ENCODE measurements at places on chromosomes 12 and 14.

DNA sequence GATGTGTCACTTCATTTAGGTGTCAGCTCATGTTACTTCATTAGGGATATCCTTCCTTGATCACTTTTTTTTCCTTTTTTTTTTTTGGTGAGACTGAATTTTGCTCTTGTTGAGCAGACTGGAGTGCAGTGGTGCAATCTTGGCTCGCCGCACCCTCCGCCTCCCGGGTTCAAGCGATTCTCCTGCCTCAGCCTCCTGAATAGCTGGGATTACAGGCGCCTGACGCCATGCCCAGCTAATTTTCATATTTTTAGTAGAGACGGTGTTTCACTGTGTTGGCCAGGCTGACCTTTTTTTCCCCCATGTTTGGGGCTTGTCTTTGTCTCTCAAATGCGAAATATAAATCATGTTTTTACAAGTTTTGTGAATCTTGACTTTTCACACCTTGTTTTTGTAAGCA, 9.6 kb upstream of the AACS start:
- no peak for DNase-seq

- no peak for DNase-seq
Observed at GRCh38 chr12:80720516-80720915, 3.8 kb downstream of the MYF5 start.

DNA sequence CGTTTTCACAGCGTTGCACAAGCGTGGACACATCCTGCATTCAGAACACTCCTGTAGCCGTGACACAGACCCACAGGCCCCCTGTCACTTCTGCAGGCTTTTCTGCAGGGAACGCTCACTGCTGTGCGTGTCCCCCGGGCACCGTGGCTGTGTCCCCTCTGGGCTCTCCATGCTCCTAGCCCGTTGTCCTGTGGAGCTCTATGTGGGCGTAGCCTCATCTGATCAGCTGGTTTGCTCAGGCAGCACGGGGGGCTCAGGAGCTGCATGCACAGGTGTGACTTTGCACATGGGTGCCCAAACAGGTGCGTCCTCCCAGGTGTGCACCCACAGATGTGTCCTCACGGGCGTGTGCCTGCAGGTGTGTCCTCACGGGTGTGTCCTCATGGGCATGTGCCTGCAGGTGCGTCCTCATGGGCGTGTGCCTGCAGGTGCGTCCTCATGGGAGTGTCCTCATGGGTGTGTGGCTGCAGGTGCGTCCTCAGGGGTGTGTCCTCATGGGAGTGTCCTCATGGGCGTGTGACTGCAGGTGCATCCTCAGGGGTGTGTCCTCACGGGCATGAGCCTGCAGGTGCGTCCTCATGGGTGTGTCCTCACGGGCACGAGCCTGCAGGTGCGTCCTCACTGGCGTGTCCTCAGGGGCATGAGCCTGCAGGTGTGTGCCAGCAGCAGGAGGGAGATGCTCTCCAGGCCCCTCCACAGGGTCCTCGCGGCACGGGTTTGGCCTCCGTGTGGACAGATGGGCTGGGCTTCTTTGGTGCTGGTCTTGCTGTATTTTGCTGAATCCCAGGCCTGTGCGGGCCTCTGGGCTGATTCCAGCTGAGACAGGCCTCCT, 17.5 kb downstream of the MTA1 start:
- DNase-seq = no peak

DNA sequence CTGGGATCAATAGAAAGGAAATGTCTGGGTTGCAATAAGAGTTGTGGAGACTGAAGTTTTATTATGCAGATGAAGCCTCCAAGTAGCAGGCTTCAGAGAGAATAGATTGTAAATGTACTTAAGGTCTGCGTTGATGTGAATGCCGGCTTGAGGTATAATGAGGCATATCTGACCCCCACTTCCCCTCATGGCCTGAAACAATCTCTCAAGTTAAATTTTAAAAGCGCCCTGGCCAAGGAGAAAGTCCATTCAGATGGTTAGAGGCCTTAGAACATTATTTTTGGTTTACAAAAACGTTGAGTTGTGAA, 28.3 kb upstream of the HIGD1C start:
- no peak for DNase-seq

GRCh38 chr14:70909733-70910614, 2.7 kb downstream of the PCNX1 start:
- no peak for DNase-seq

DNA sequence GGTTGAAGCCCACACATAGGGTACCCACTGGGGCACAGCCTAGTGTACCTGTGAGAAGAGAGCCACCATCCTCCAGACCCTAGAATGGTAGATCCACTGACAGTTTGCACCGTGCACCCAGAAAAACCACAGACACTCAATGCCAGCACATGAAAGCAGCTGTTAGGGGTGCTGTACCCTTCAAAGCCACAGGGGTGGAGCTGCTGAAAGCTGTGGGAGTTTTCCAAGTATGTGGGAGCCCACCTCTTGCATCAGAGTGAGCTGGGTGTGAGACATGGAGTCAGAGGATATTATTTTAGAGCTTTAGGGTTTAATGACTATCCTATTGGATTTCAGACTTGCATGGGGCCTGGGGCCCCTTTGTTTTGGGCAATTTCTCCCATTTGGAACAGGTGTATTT, 30.5 kb downstream of the TSPAN19 start:
- DNase-seq = no peak

- DNase-seq = no peak
Observed at GRCh38 chr12:89899651-89900050, 191.0 kb upstream of the ATP2B1 start.

GRCh38 chr14:31828946-31829868, 247.9 kb upstream of the ARHGAP5 start:
- DNase-seq = no peak

- no peak for DNase-seq
Observed at GRCh38 chr14:101905614-101906013, 58.8 kb upstream of the DYNC1H1 start.

- no peak for DNase-seq
Observed at GRCh38 chr14:100443603-100444002, 120.5 kb downstream of the SLC25A47 start.

DNA sequence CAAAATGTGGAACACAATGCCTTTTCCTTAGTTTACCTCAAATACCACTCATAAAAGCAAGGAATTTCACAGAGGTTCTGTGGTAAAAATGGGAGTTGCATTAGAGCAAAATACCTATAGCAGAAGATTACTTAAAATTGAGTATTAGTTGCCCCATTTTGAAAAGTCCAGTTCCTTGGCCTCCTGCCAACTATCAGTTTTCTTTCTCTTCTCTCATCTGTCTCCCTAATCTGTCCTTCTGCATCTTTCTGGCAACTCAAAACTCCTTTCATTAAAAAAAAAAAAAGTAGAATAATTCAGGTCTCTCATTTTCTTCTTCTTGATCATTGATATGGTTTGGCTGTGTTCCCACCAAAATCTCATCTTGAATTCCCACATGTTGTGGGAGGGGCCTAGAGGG, 127.3 kb downstream of the ATP23 start:
- DNase-seq = no peak

- DNase-seq = no peak
Observed at GRCh38 chr14:35975814-35976213, 149.7 kb downstream of the BRMS1L start.

- no peak for DNase-seq
Observed at GRCh38 chr12:115385141-115385540, 701.2 kb upstream of the TBX3 start.

DNA sequence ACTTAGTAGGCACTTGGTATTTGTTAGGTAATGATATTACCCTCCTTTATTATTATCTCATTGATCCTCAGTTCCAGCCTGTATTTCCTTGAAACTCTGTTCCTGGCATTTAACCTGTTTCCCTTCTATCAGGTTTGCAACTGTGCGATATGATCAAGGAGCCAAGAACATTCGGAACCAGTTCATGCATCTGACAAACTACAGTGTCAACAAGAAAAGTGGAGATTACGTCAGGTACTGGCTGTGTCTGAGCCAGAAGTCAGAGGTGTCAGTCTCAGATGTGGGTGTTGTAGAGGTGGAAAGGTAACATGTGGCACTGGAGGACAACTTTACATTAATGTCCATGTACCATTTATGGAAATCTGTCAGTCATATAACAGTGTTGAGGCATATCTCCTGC, 56.7 kb downstream of the TTLL5 start:
- DNase-seq = no peak

- DNase-seq = no peak
Observed at GRCh38 chr12:7152818-7153217, 22.6 kb downstream of the CLSTN3 start.

DNA sequence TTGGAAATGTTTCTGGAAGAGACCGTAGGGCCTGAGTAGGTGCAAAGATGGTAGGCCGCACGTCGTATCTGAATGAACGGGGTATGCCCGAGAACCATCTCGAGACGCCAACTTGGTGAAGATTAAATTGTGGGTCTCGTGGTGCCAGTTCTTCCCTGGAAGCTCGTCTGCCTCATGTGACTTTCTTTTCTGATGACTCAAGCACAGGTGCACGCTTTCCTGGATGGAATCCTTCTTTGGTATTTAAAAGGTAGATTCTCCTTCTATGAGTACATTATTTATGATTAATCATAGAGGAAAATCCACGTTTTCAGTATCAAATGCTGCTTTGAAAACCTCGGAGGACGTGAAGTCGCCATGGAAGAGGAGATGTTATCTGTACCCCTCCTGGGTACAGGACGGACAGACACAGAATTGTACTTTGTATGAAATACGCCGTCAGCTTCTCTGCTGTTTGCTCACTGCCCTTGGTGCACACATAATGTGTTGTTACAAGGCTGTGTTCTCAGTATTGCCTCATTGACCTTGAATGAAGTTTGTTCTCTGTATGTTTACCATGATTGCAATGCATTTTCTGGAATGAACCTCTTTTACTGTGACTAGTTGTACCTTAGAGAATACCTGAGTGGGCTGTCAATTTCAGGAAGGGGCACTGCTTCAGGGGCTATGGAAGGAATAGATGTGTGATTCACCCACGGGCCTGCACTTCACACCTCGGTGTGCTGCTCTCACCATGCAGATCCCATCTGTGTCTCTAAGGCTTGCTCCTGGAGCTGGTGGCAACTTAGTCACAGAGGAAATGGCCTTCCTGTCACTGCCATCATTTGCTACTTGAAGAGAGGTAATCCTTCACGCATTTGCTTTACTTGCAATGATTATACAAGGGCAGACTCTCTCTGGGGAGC, 137.3 kb upstream of the RTL1 start:
- DNase-seq = no peak

GRCh38 chr12:15856097-15856982, 25.8 kb upstream of the STRAP start:
- no peak for DNase-seq

DNA sequence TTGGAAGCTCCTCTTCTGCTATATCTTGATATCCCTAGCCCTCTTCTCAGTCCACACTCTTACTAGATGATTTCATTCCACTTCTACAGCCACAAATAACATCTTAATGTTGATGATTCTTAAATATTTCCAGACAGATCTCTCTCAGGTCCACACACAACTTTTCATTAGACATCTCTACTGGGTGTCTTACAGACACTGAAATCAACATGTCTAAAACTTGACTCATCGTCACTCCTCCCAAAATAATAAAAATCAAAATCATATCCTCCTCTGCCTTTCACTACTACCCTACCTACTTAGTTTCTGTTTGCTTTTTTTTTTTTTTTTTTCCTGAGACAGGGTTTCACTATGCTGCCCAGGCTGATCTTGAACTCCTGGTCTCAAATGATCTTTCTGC, 11.9 kb downstream of the PRDM4 start:
- DNase-seq = peak; percentile 25

DNA sequence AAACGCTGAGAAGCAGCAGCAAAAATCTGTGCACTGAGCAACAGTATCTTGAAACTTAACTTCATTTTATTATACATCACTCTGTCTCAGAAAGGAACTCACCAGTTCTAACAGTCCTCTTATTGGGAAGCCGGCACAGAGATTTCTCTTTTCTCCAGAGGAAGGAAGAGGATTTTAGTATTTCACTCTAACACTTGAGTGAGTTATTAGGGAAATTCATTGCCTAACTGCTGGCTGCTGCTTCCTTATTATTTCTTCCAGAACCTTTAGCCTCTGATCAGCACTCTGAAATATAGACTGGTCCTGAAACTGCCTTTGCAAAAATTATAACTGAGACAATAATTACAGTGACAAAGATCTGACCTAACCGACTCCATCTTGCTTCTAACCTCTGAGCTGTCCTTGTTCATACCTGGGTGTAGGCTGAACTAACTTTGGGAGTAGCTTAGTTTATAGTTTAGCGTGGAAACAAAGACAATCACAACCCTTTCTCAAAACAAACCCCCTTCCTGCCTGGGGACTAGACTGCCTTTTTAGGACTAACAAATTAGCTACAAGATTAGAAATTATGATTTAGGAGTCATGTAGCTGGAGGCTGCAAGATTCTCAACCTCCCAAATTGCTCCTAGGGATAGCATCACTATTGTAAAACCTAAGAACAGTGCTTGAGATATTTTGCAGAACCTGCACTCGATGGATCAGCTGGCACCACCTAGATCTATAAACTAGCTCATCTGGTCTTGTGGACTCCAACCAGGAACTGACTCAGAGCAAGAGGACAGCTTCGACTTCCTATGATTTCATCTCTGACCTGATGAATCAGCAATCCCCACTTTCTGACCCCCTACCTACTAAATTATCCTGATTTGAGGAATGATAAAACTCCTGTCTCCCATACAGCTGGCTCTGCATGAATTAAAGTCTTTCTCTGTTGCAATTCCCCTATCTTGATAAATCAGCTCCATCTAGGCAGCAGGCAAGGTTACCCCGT, 117.5 kb downstream of the DYRK2 start:
- no peak for DNase-seq

GRCh38 chr12:113788020-113788856, 177.9 kb downstream of the RBM19 start:
- DNase-seq = no peak

DNA sequence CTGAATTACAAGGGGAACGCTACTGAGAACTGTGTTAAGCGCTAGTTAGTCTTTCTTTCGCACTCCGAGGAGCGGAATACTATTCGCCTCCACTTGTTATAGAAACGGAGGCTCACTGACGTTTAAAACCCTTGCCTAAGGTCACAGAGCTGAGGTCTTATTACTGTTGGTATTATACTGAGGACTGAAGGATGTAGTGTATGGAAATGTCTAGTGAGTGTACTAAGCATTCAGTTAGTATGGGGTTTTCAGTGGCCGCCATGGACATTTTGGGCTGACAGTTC, 826 bp downstream of the ACADS start:
- DNase-seq = no peak

All from H54 (cell line).